ENCODE measurements at places on chromosomes 3 and 15.

GRCh38 chr3:58469096-58469495 is 22.8 kb upstream of the KCTD6 start:
- no peaks in the 10 kb centered on the region for H3K4me1 ChIP-seq
- H3K4me3 ChIP-seq: no peak overlapping the region
- H3K27me3 ChIP-seq: no peaks in the 10 kb centered on the region
- no peaks in the 10 kb centered on the region for H3K36me3 ChIP-seq
- no peak overlapping the region for H3K27ac ChIP-seq

DNA sequence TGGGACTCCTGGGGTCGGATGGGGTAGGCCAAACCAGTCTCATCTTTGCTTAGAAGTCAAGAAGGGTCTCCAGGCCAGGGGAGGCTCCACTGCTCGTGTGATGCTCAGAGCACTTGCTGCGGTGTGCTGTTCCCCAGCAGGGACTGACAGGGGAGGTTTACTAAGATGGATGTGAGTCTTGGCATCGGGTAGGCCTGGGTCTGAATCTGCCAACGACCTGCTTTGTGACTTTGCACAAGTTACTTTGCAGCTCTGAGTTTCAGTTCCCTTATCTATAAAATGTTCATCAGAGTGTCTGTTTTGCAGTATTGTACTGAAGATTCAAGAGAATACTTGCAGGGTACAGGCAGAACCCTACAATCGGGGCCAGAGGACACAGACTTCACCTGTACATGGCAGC is 17.3 kb upstream of the CDCP1 start:
- H3K36me3 ChIP-seq: no peaks in the 10 kb centered on the region
- no peaks in the 10 kb centered on the region for H3K4me1 ChIP-seq
- no peak for DNase-seq
- no peaks in the 10 kb centered on the region for H3K27me3 ChIP-seq

DNA sequence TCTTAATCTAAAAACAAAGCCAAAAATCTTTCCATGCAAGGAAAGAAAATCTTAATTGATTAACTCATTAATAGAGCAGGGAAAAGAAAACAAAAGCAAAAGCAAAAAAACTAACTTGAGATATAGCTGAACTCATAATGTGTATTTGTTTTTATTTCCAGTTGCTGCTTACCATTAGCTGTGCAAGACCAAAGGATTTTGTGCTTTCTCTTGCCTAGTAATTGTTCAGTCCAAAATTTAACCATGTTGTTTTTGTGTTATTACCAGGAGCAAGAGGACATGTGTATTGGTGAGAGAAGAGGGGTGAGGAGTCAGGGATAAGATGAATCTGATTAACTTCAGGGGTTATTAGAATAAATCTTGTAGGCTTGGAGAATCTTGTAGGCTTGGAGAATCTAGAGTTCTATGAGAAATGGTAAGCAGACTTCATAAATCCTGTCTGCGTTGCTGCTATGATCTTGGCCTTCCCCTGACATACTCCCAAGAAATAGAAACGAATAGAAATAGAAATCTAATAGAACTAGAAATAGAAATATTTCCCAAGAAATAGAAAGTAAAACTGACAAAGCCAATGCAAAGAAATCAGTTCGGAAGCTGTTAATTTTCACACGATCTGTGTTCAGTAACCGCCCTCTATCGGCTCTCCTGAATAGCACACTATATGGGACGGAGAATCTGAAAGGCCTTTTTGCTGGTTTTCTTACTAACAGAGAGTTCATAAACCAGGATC is 72.6 kb upstream of the TNFSF10 start:
- no peaks in the 10 kb centered on the region for H3K27me3 ChIP-seq
- peak overlapping the region; percentile 42 for H3K4me3 ChIP-seq
- H3K36me3 ChIP-seq: no peaks in the 10 kb centered on the region
- peaks cover 13% of the 10 kb centered on the region for H3K4me1 ChIP-seq

GRCh38 chr15:56971571-56971970 is 53.1 kb downstream of the TCF12 start:
- no peaks in the 10 kb centered on the region for H3K4me1 ChIP-seq
- no peak for DNase-seq
- no peak overlapping the region for H3K4me3 ChIP-seq

DNA sequence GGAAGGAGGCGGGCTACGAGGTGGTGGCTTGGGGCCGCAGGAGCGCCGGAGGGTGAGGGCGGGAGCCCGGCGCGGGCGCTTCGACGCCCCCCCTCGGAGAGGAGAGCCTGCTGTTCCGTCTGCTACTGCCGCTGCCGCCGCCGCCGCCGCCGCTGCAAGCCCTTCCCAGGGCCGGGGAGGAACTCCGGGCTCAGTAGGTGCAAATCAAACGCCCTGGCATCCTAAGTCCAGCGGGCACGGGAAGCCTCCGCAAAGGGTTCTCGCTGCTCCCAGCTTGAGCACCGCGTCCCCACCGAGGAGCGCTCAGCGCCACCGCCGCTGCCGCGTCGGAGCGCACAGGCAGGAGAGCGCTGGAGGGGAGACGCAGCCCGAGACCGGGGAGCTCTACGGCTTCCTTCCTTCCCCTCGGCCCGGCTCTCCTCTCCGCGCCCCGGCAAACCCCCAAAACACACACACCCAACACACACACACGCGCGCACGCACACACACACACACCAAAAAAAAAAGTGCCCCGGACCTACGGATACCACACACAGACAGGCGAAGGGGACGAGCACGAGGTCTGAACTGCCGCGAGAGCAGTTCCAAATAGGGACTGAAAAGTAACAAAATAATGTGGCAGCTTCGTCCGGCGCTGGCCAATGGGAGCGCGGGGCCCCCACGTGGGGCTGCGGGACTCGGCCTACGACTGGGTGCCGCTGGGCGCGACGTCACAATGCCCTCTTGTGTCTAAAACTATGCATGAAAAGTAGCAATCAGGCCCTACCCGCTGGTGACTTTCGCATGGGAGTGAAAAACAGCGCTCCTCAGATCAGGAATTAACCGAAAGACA is at the start of gene TLE3:
Gene TLE3, minus strand, starts transcription at position 597 of the 832 bp plus-strand sequence. CDS start 1,119 bp downstream, outside the sequence.
- H3K27ac ChIP-seq: peak within 1 kb of the TSS; percentile 92
- no peaks in the 10 kb centered on the region for H3K4me1 ChIP-seq
- H3K27me3 ChIP-seq: no peaks in the 10 kb centered on the region
- no peaks in the 10 kb centered on the region for H3K36me3 ChIP-seq
- DNase-seq: peak; percentile 100

GRCh38 chr15:45102226-45102625 is 11.7 kb downstream of the DUOX2 start:
- H3K27me3 ChIP-seq: no peaks in the 10 kb centered on the region
- no peak overlapping the region for H3K27ac ChIP-seq
- no peak overlapping the region for H3K4me3 ChIP-seq
- no peak for DNase-seq

GRCh38 chr3:17301271-17301670 is 416.5 kb downstream of the PLCL2 start:
- no peaks in the 10 kb centered on the region for H3K4me1 ChIP-seq
- H3K27me3 ChIP-seq: no peaks in the 10 kb centered on the region
- no peak for DNase-seq
- H3K36me3 ChIP-seq: no peaks in the 10 kb centered on the region

DNA sequence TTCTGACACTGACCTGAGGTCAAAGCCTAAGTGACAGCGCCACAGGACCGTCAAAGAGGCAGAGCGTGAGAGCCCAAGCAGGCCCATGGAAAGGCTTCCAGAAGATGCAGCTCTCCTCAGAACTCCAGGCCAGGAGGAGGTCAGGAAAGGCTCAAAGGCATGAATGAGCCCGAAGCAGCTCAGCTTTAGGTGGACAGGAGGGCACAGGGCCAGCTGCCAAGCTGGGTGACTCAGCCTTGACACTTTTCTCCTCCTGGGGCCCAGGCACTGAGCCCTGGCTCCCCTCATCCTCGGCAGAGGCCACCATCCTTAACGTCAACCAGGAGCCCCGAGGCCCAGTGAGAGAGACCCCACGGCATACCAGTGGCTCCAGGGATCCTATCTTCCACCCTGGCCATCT is 62.9 kb downstream of the ADCY5 start:
- H3K27ac ChIP-seq: peak overlapping the region; percentile 15
- no peaks in the 10 kb centered on the region for H3K4me1 ChIP-seq
- DNase-seq: no peak
- H3K36me3 ChIP-seq: no peaks in the 10 kb centered on the region

GRCh38 chr3:122974764-122975162 is 52.8 kb downstream of the SEMA5B start:
- no peaks in the 10 kb centered on the region for H3K4me1 ChIP-seq
- no peak overlapping the region for H3K4me3 ChIP-seq
- DNase-seq: no peak
- H3K27me3 ChIP-seq: no peaks in the 10 kb centered on the region
- H3K27ac ChIP-seq: no peak overlapping the region

GRCh38 chr15:73982222-73982962 is 9.7 kb downstream of the STOML1 start:
- H3K27me3 ChIP-seq: no peaks in the 10 kb centered on the region
- no peak overlapping the region for H3K27ac ChIP-seq
- peak; percentile 57 for DNase-seq

DNA sequence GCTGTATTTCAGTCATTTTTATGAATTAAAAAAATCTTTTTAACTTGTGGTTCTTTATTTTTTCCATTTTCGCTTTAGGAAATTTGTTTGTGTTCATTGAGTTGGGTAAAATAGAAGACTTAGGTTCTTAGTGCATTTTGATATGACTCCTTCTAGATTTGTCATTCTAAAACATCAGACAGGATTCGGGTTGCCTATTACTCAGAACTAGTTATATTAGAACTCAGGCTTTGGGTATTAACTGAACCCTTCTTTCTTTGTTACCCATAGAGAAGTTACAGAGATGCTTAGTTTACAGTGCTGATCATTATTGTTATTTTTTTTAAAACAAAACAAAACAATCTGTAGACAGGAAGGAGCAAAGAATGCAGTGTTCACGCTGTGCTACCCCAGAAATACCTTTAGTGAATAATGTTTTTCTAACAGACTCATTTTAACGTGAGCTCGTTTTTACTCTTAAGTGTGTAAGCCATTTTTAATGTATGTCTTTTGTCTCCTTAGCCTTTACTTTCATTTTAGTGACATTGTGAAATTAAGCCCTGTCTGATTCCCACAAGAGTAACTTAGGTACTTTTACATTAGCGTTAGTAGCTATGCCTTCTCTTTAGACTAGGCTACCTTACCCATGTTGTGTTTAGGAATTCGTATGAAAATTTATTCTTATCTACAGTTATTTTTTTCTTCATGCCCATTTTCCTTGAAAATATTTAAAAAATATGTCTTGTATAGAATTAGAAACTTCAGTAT is 53.4 kb downstream of the CMC1 start:
- H3K27ac ChIP-seq: no peak overlapping the region
- H3K27me3 ChIP-seq: no peaks in the 10 kb centered on the region
- peaks cover 4% of the 10 kb centered on the region for H3K4me1 ChIP-seq
- H3K36me3 ChIP-seq: no peaks in the 10 kb centered on the region

- no peak overlapping the region for H3K27ac ChIP-seq
- no peaks in the 10 kb centered on the region for H3K27me3 ChIP-seq
- peaks cover 39% of the 10 kb centered on the region for H3K36me3 ChIP-seq
- no peaks in the 10 kb centered on the region for H3K4me1 ChIP-seq
- H3K4me3 ChIP-seq: no peak overlapping the region
- no peak for DNase-seq
Measured at GRCh38 chr3:3154879-3155610, 24.4 kb downstream of the CRBN start.

- no peaks in the 10 kb centered on the region for H3K27me3 ChIP-seq
- H3K36me3 ChIP-seq: no peaks in the 10 kb centered on the region
- no peak overlapping the region for H3K27ac ChIP-seq
- H3K4me3 ChIP-seq: no peak overlapping the region
Measured at GRCh38 chr15:35549567-35549966, 3.6 kb upstream of the DPH6 start.

GRCh38 chr3:149459491-149460059 is 14.9 kb upstream of the TM4SF4 start:
- H3K36me3 ChIP-seq: no peaks in the 10 kb centered on the region
- H3K4me3 ChIP-seq: no peak overlapping the region
- H3K27me3 ChIP-seq: no peaks in the 10 kb centered on the region
- no peak for DNase-seq
- H3K27ac ChIP-seq: no peak overlapping the region
- no peaks in the 10 kb centered on the region for H3K4me1 ChIP-seq

DNA sequence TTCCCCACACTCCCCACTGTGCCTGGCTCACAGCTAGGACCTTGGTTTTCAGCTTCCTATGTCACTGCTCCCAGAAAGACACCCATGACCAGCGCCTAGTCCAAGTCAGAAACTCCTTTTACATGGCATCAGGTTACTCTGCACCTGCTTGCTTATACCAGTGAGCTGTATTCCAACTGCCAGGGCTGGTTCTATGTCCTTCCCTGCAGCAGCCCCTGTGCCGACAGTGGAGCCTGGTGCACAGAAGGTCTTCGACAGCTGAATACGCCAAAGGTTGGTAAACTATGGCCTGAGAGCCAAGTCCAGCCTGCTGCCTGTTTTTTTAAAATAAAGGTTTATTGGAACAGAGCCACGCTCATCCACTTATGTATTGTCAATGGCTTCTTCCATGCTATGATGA is 102.5 kb downstream of the IQSEC1 start:
- H3K27me3 ChIP-seq: no peaks in the 10 kb centered on the region
- peak; percentile 68 for DNase-seq
- no peak overlapping the region for H3K4me3 ChIP-seq
- H3K27ac ChIP-seq: no peak overlapping the region
- peaks cover 26% of the 10 kb centered on the region for H3K4me1 ChIP-seq

GRCh38 chr3:65953301-65953812 is 85.4 kb downstream of the MAGI1 start:
- peak overlapping the region; percentile 92 for H3K27ac ChIP-seq
- peak; percentile 72 for DNase-seq
- H3K27me3 ChIP-seq: no peaks in the 10 kb centered on the region
- H3K4me1 ChIP-seq: peaks cover 44% of the 10 kb centered on the region

DNA sequence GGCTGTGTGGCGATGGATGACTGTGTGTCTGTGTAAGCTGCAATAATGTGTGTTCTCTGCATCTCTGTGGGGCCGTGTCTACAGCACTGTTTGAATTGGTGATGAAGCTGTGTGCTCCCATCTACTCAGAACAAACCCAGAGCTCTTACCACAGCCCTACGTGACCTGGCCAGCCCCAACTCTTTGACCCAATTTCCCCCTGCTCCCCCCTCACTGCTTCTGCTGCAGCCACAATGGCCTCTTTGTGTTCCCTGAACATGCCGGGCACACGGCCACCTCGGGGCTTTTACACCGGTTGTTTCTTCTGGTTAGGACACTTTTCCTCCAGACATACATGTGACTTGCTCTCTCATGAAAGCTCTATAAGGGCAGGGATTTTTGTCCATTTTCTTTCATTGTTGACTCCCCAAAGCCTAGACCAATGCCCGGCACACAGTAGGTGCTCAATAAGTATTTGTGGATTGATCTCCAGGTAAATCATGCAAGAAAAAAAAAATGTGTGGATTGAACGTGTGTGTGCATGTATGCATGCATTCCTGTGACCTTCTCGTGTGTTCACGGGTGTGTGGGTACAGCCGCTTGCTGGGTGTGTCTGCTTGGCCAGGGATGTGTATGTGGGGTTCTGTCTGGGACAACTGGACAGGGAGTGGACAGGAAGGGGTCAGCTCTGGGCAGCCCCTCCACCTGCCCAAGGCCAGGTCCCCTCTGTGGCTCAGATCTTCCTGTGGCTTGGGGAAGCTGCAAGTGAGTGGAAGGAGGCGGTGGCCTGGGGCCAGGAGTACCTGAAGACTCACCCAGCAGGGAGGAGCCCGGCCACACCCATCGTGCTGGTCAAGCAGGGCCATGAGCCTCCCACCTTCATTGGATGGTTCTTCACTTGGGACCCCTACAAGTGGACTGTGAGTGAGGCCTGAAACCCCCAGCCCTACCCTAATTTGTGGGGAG is 14.8 kb downstream of the VILL start:
- H3K27me3 ChIP-seq: no peaks in the 10 kb centered on the region
- no peak overlapping the region for H3K4me3 ChIP-seq
- H3K4me1 ChIP-seq: no peaks in the 10 kb centered on the region
- no peaks in the 10 kb centered on the region for H3K36me3 ChIP-seq
- no peak overlapping the region for H3K27ac ChIP-seq

GRCh38 chr15:95857758-95858157 is 472.7 kb upstream of the NR2F2 start:
- H3K36me3 ChIP-seq: no peaks in the 10 kb centered on the region
- no peak overlapping the region for H3K27ac ChIP-seq
- H3K4me1 ChIP-seq: no peaks in the 10 kb centered on the region

All from right lobe of liver (tissue), 6 donors.